Mucosa of descending colon (tissue), 3 donors: ENCODE measurements at places on chromosomes 7 and 10.

- DNase-seq: peak; percentile 86
Measured at GRCh38 chr10:77899080-77899477, 27.5 kb downstream of the DLG5 start.

DNA sequence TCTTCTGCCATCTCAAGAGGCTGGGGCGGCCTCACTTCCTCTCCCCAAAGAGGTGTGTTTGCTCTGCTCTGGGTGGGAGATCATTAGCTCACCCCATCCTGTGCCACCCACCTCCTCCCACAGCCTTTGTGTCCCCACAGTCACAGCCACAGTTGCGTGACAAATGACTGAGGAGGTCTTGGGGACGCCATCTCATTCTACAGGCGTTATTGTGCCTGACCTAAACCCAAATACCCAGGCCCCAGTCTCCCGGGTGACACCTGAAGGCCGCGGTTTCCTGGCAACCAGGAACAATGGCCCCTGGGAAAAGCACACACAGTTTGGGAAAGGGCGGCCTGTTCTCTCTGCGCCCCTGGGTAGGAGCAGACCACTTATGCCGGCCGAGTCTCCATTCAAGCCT, 51.6 kb downstream of the SLIT1 start:
- DNase-seq: no peak

- no peak for DNase-seq
Measured at GRCh38 chr10:12367272-12367671, 17.9 kb downstream of the CAMK1D start.

- no peak for DNase-seq
Measured at GRCh38 chr10:106401967-106402366, 762.5 kb downstream of the SORCS1 start.

- DNase-seq: no peak
Measured at GRCh38 chr7:128045766-128046165, 14.5 kb upstream of the LRRC4 start.

GRCh38 chr7:116273283-116273917, 63.1 kb downstream of the TES start:
- DNase-seq: no peak

DNA sequence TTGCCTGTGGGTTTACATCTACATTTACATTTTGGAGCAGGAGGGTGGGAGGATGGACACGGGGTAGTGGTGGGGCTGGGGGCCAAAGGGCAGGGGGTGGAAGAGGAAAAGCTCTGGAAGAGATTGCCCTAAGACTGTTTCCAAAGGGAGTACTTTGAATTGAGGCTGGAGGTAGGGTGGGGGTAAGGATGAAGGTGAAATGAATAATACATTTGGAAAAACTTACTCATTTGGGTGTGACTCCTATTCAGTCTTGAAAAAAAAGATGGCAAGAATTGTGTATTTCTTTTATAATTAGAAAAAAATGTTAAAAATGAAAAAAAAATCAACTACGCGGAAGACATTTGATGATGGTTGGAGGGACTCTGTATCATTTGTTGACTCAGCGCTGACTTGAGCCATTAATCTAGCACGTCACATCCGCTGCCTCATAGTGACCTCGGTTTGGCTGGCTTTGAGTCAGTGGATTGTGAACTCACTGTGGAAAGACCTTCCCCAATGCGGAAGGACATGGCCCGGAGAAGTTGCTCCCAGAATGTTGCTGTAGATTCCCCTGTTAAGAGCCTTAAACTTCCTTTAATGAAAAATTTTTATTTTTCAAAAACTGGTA, 2.8 kb downstream of the FAM180A start:
- DNase-seq: no peak

GRCh38 chr7:15832996-15833395, 146.5 kb upstream of the MEOX2 start:
- peak; percentile 45 for DNase-seq

GRCh38 chr10:109259293-109259692, 664.0 kb downstream of the XPNPEP1 start:
- DNase-seq: no peak

GRCh38 chr7:156236181-156236889, 404.2 kb upstream of the RNF32 start:
- no peak for DNase-seq

GRCh38 chr10:75253281-75254220, 17.8 kb upstream of the COMTD1 start:
- no peak for DNase-seq

- no peak for DNase-seq
Measured at GRCh38 chr10:47136866-47137265, 163.1 kb upstream of the GDF10 start.

- no peak for DNase-seq
Measured at GRCh38 chr10:121087688-121088087, 236.5 kb downstream of the WDR11 start.

- DNase-seq: no peak
Measured at GRCh38 chr10:31268444-31269303, 50.3 kb upstream of the ZEB1 start.

DNA sequence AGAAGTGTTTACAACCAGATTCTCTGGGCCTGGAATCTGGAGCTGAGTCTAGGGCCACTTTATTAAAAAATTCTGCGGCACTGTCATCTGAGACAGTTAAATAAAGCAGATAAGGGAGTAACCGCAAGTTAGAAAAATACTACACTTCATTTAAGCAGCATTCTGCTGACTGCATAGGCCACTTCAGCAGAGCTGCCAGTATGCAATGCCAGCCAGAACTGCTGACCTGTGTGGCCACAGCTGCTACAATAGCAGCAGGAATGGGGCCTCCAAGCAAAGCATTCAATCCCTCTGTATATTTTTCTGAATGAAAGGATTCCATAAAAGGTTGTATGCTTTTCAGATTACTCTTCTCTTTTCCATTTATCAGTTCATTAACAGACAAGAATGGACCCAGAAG, 136.0 kb downstream of the COL28A1 start:
- DNase-seq: no peak

DNA sequence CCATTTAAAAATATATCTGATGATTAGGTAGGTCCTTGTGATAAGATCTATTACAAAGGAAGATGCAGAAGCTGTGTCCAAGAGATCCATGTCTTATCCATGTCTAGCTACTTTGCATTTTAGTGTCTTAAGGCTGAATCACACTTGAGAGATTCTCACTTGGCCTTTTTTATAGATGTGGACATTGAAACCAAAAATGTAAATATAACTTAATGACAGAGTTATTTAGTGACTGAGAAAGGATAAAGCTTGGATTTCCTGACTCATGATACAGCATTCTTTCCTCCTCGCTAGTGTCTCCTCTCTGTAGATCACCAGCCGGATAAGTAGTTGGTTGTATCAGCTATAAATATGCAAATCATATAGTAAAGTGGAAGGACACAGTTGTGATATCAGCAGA, 23.3 kb downstream of the INHBA start:
- no peak for DNase-seq
